NCI-H345 (cell line): ENCODE measurements at places on chromosomes 3 and 15.

GRCh38 chr15:52783929-52784798 is 6.0 kb downstream of the ONECUT1 start:
- no peak for DNase-seq

- peak; percentile 5 for DNase-seq
Measured at GRCh38 chr3:49295489-49296058, 18.5 kb upstream of the C3orf62 start.

DNA sequence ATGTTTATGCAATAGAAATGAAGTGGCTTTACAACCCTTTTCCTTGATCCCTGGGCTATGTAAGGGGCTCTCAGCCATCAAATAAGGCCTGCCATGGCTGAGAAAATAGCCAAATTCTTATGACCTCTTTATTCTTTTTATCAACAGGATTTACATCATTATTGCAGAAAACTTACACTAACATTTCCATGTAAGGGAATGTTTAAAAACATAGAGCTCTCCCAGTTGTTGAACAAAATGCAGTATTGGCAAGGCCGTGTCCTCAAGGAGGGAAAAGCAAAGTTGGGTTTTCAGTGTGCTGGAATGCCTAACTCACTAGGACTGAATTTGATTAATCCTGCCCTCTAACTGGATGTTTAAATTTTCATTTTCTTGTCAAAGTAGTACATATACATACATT is 22.3 kb downstream of the NR2C2 start:
- no peak for DNase-seq

GRCh38 chr3:58340594-58341244 is 8.0 kb downstream of the PXK start:
- no peak for DNase-seq

DNA sequence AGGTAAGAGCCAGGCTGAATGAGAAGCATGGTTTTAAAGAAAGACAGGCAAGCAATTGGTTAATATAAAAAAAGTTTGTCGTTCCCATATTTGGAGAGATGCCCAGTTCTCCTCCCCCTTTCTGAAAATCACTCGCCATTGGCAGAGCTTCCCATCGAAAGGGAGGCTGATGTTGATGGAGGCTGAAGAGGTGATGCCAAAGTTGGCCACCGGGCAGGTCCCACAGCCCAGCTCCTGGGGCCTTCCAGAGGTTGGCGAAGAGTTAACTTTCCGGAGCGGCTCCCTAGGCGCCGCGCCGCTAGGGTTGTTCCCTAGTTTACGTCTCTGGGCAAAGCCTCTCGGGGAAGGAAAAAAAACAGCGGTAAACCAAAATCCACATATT is 793 bp downstream of the PCOLCE2 start:
- DNase-seq: peak; percentile 43
